ENCODE measurements at places on chromosomes 7 and 10.
A peak's percentile ranks its signal among the peaks of the same experiment; 100 is the strongest.

GRCh38 chr7:52669031-52669430 is 366.4 kb upstream of the POM121L12 start:
- no peak for DNase-seq

GRCh38 chr7:40482845-40483244 is 348.0 kb downstream of the SUGCT start:
- DNase-seq = no peak

DNA sequence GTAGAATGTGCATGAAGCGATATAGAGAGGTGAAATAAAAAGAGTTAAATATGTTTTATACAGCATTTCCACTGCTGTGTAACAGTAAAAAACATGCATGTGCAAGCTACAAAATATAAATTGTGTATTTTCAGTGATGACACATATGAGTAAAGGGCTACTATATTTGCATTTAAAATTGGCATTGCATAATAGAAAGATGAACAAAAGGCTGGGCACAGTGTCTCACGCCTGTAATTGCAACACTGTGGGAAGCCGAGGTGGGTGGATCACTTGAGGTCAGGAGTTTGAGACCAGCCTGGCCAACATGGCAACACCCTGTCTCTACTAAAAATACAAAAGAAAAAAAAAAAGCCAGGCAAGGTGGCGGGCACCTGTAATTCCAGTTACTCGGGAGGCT is 79.8 kb upstream of the CCDC71L start:
- DNase-seq = no peak

DNA sequence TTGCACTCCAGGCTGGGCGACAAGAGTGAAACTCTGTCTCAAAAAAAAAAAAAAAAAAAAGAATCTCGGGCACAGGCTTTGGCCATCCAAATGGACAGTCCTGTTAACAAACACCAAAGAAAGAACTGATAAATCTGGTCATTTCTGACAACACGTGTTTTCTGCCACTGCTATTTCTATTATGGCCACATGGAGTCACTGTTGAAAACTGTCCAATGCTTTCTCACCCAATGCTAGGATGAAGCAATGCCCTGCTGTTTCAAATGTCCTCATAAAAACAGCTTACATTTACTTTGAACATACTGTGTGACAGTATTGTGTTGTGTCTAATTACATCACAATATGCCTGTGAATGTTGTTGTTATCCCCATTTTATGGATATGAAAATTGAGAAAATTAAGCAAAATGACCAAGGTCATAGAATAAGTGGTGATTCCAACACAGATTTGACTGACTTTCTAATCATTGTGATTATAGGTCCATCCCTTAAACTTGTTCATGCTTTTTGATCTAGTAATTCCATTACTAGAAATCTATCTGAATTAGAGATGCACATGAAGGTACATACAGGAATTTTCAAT is 19.9 kb upstream of the MAP3K8 start:
- peak; percentile 45 for DNase-seq

DNA sequence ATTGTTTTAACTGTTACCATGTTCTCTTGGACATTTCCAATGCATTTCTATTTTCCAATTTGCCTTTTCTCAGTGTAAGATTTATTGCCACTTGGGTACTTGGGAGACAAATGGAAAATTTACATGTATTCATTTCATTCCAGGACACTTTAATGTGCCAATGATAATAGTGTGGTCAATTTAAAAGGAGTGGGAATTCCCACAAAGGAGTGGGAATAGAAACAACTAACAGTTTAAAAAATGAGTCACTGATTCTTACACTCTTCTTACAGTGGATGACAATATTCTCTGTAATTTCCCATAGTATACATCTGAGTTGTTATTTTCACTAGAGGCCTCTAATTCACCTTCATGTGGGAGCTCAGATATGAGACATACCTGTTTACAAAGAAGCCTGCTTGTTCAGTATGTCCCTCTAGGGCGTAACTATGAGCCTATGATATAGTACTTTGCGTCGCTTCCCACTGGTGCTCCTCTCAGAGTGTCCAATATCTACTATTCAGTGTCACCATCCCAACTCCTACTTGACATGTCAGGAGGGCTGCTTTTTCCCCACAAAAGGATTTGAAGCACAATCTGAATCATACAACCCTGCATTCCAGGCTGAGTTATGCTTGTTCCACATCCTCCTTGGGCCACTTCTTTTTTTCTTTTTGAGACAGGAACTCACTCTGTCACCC is 301.3 kb downstream of the PHTF2 start:
- DNase-seq = no peak

- DNase-seq = peak; percentile 40
These were observed 18.6 kb upstream of the GTPBP4 start for GRCh38 chr10:969473-970150.

- no peak for DNase-seq
These were observed 71.3 kb upstream of the ARMC3 start for GRCh38 chr10:22856444-22857074.

- no peak for DNase-seq
These were observed 652.7 kb upstream of the POM121L12 start for GRCh38 chr7:52382731-52383130.

DNA sequence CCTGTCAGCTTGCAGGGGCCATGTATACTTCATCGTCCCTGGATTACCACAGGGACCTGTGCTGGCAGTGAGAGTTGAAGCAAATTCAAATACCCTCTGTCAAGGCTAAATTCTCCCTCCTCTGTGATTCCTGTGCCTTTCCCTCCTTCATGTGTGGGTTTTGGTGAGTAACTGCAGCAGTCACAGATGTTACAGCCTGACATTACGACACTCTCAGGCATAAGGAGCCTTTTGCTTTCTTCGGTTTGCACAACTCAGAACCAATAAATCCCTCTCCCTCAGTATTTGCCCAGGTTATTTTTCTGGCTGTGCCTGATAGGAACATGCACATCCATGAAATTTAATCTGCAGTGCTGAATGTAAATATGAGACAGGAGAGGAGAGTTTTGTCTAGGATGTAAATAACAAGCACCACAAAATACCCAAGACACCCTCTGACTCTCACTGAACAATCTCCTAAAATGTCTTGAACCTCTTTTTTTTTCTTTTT is 997.2 kb upstream of the GHITM start:
- no peak for DNase-seq

GRCh38 chr7:142802301-142802700 is 31.5 kb downstream of the PRSS2 start:
- DNase-seq = no peak

DNA sequence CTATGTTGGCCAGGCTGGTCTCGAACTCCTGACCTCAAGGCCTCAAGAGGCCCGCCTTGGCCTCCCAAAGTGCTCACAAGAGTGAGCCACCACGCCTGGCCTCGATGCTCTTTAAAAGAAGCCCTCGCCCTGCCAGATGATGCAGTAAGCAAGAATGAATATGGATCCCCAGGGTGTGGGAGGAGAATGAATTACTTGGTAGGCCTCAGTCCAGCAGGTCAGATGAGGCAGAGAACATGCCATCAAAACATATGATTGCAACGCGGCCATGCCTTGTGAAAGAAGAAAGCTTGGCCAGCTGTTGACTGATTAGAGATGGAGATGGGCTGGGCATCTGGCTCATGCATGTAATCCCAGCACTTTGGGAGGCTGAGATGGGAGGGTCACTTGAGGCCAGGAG is 68.7 kb downstream of the CAMK1D start:
- no peak for DNase-seq

DNA sequence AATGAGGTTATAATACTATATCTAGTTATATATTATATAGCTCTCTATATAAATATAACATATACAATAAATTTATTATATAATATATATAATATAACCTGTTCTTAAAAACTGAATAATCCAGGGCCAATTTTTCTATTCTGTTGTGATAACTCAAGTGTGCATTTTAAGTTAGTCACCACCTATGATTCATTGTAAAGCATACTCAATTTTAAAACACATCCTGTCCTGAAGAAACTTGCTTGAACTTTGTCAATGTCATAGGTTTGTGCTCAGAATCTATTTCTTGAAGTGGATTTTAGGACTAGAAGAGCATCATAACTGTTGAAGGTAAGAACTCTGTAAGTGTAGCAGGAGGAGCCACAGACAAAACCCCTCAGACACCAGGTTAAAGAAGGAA is 1209.8 kb downstream of the REEP3 start:
- DNase-seq = no peak

GRCh38 chr10:33655165-33655815 is 320.8 kb upstream of the NRP1 start:
- no peak for DNase-seq

GRCh38 chr10:69840773-69841172 is 39.1 kb downstream of the COL13A1 start:
- DNase-seq = no peak

DNA sequence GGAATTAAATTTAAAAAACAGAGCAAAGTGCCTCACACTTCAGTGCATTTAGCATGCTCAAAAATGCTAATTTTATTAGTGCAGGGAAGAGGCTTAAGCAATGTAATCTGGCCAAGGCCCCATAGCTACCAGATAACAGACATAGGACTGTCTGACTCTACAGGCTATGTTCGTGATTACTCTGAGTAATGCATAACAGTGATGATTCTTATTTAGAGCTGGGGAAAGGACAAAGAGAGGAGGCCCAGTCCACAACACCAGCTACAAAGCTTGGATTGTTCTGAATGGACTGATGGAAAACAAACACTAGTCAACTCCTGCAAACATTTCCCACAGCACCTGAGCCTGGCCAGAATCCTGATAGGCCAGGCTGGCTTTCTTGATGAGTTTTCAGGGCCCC is 8.4 kb upstream of the CH25H start:
- DNase-seq = no peak

DNA sequence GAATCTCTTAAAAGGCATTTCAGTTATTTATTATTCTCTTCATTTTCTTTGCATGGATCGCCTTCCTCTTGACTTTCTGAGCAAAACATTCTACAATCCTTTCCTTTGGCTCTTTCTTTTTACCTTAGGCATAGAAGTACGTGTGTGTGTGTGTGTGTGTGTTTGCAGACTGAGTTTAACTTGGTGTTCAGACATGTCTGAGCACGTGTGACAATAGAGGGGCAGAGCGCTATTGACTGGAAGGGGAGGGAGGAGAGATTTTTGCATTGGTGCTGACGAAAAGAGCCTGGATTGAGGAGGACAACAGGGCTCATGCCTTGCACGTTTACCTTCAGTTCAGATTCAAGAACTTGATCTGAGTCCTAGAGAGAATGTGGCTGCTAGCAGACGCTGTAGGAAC is 129.8 kb downstream of the SEC23IP start:
- DNase-seq = no peak

GRCh38 chr10:58291538-58292174 is 22.7 kb downstream of the CISD1 start:
- peak; percentile 22 for DNase-seq

DNA sequence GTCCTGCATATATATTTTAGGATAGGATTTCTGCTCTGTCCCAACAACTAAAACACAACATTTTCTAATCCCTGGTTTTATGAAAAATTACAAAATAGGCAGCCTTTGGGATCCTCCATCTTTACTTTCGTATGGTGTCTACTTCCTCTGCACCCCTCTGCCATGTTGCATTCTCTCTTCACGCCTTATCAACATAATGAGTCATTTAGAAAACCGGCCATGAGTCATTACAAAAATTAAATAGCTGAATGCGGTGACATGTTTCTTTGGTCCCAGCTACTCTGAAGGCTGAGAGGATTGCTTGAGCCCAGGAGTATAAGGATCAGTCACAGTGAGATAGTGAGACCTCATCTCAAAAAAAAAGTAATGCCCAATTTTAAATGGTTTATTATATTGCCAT is 148.1 kb upstream of the CELF2 start:
- DNase-seq = no peak

- no peak for DNase-seq
These were observed 59.8 kb upstream of the TES start for GRCh38 chr7:116150588-116150987.

- no peak for DNase-seq
These were observed 371.8 kb downstream of the MDFIC start for GRCh38 chr7:115293628-115294240.

DNA sequence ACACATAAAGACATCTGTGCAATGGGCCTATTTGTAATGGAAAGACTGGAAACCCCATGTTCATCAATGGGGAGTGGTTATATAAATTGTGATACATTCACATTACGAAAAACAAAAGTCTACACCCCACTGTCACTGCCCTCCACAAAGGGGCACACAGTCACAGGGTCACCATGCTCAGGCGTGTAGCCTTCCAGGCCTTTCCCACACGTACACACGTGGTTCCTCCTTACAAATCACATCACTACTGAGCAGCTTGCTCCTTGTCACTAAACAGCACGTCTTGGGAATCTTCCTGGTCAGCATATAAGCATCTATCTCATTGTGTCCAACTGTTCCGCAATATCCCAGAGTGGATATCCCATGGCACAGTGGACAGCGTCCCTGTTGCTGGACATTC is 163.1 kb downstream of the SLIT1 start:
- no peak for DNase-seq

DNA sequence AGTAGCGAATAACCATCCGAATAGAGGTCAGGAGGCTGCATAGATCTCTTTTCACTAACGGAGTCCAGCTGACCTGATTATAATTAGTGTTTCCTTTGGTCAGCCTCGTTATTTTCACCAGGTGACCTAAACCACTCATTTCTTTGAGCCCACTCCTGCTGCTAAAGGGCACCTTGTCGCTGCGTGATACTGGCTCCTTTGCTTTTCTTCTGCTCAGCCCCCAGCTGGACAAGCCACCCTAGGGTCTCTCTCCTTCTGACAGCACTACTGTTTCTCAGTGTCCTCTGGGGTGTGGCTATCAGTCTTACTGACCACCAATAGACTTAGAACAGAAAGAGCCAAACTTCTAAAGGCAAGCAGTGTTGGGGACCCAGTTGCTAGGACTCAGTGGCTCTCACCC is 2.7 kb upstream of the IGFBP3 start:
- DNase-seq = no peak

GRCh38 chr7:37349979-37350590 is 98.6 kb downstream of the ELMO1 start:
- DNase-seq = no peak

DNA sequence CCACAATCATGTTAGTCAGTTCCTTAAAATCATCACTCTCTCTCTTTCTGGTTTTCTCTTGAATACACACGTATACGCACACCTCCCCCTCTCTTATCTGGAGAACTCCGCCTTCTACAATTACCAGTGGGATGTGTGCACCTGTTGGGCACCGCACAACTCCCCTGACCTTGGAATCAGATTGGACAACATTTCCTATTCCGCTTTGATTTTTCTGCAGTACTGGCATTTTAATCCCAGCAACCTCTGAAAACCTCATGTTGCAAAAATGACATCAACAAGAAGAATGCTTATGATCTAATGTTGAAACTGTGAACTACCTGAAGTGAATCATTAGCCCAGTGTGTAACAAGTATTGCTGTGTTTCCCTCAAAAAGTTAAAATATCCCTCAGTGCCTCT is 109.6 kb downstream of the KIAA1217 start:
- no peak for DNase-seq

DNA sequence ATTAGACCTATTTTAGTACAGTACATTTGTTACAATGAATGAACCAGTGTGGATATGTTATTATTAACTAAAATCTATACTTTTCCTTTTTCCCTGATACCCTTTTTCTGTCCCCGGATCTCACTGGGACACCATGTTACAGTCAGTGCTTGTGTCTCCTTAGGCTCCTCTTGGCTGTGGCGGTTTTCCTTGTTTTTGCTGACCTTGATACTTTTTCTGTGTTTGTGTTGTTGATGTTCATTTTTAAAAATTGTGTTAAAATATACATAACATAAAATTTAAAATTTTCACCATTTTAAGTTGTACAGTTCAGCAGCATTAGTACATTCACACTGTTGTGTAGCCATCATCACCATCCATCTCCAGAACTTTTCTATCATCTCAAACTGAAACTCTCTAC is 54.2 kb upstream of the OSBPL3 start:
- DNase-seq = no peak

- no peak for DNase-seq
These were observed 92.1 kb downstream of the BTRC start for GRCh38 chr10:101446071-101446470.
